NCI-H2227 treated with DMSO at 0.1 percent for 48 hours (cell line): ENCODE measurements at places on chromosomes 4 and X.

GRCh38 chr4:46886711-46887110 lies 22.3 kb downstream of the COX7B2 start:
- DNase-seq = no peak

DNA sequence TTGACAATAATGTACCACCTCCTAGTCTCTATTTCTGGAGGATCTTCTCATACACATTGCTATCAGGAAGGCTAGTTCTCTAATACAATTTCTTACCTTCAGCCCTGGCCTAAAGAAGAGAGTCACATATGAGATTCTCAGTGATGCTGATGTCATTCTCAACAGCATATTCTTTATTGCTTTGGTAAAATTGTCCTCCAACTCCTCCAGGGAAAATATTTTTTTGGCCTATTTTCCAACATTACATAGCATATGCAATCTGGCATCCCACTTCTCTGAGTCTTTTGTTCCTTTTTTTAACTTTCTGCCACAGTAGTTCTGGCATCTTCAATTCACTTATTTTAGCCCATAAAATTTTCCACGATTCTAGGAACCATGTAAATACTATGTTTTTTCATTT lies 2363.1 kb downstream of the ARAP2 start:
- DNase-seq = no peak

GRCh38 chrX:51641421-51642021 lies 22.8 kb upstream of the CENPVL3 start:
- DNase-seq = peak; percentile 55

DNA sequence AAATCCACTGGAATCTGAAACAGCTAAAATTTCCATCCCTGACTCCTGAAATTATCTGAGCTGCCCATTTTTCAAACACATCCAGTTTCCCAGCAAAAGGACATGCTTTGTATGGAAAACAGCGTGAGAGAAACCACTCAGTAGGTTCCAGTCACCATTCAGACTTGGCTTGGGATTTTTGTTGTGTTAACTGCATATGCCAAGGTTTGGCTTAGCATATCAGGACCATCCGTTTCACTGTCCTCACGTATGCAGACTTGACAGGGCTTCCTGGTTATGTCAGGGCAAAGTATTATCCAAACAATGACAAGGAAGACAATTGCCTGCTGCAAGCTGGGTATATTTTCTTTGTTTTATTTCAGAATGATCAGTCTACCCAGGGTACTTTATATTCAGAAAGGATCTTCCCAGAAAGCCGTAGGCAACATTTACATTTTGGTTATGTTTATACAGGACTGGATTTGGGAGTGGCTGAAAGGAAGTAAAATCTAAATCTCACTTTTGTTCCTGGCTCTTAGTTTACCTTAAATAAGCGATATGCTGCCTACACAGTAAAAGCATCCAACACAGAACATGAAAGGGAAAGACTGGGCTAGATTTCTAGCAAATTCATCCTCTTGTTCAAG lies 41.3 kb upstream of the CCKAR start:
- no peak for DNase-seq

- no peak for DNase-seq
These were observed 154.5 kb upstream of the GALNT7 start for GRCh38 chr4:173014113-173014558.

- DNase-seq = no peak
These were observed 32.4 kb downstream of the PPARGC1A start for GRCh38 chr4:23857367-23857959.

GRCh38 chrX:17590892-17591740 lies 146.2 kb upstream of the SCML1 start:
- peak; percentile 51 for DNase-seq

DNA sequence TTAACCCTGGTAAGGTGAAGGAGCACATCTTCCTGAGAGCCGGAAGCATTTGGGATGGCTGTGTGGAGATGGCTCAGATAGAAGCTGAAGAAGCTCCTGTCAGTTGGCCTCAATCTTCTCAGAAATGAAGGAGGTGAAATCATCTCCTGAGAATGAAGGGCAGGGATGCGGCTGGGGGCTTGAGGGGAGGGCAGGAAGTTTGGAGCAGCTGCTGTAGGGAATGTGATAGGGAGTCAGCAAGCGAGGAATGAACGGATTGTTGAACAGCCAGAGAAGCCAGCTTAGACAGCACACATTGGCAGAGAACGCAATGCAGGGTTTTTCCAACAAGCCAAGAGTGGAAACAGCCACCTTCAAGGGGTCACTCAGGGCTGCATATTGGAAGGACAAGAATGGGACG lies 10.0 kb downstream of the KCNE5 start:
- DNase-seq = no peak

DNA sequence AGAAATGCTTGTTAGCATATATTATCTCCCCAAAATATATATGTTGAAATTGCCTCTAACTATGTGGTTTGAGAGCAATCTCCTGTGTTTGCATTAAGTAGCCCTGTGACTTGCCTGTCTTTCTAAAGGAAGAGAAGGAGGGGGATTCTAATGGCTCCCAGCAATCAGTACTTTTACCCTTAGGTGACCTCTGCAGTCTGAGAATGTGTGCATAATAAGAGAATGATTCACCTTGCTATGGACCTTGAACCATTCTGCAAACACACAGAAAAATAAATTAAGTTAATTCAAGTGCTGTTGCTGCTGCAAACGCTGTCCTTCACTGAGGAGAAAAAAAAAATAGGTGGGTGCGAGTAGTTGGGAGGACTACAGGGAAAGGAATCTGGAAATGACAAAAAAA lies 322.2 kb downstream of the IQCM start:
- DNase-seq = no peak

DNA sequence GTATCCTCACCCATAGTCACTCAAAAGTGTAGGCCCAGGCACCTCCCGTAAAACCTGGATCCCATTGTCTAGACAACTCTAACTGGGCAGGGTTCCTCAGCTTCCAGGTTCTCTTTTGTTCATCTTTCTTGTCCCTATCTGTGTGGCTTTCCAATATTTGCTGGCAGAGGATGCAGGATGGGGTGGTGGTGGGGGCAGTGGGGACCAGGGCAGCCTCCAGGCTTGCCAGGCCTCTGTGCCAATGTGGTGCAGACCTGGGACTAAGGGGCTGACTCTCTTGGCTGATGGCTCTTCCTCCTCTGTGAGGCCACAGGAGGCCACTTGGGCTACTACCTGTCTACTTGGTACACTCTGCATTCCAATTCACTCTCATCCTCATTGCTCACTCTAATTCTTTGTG lies 76.4 kb downstream of the NBDY start:
- no peak for DNase-seq

- DNase-seq = no peak
These were observed 226.2 kb downstream of the ARHGAP10 start for GRCh38 chr4:147958057-147958456.

GRCh38 chrX:3648084-3648483 lies 65.4 kb downstream of the PRKX start:
- no peak for DNase-seq

- DNase-seq = no peak
These were observed 10.5 kb upstream of the PGM2 start for GRCh38 chr4:37816006-37816405.

GRCh38 chr4:5796976-5797375 lies 86.0 kb downstream of the EVC start:
- DNase-seq = no peak

GRCh38 chr4:16669036-16669435 lies 229.4 kb downstream of the LDB2 start:
- no peak for DNase-seq

DNA sequence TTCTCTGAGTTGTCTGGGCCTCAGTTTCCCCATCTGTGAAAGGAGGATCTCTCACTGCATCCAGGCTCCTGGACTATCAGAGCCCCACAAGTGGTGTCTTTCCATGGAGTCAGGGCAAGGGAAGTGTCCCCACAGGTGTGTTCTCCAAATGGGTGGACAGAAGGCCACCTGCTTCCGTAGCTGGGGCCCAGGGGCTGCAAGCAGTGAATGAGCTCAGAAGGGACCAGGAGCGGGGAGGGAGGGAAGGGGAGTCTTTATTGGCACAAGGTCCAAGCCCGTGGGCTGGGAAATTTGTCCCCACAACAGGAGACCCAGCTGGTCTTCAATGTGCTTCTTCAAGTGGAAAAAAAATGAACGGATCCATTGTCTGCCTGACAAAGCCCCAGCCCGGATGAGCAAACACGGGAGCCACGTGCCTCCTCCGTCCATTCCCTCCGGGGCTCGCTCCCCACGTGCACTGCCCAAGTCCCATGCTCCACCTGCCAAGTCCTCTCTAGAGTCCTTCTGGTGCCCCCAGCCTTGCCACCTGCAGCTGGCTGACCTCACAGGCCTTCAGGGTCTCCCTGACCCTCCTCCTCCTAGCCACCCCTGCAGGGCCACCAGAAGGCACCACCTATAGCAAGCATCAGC lies 72.0 kb downstream of the JAKMIP1 start:
- DNase-seq = no peak

- no peak for DNase-seq
These were observed 9.1 kb downstream of the IGFBP7 start for GRCh38 chr4:57100979-57101651.

- no peak for DNase-seq
These were observed 624.6 kb upstream of the TECRL start for GRCh38 chr4:65033899-65034298.

GRCh38 chr4:76984788-76985211 lies 35.2 kb downstream of the SEPTIN11 start:
- no peak for DNase-seq

DNA sequence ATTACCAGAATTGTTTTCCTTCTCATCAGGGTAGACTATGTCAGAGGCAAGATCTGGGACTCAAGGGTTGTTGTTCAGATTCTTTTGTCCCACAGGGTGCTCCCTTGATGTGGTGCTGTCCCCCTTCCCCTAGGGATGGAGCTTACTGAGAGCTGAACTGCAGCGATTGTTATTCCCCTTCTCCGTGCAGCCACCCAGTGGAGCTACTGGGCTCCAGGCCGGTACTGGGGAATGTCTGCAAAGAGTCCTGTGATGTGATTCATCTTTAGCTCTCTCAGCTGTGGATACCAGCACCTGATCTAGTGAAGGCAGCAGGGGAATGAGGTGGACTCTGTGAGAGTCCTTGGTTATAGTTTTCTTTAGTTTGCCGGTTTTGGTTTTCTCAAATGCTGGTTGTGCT lies 247.4 kb upstream of the HAND2 start:
- no peak for DNase-seq

GRCh38 chr4:36363024-36363423 lies 81.6 kb downstream of the DTHD1 start:
- DNase-seq = no peak

GRCh38 chr4:40506066-40506465 lies 123.6 kb downstream of the RBM47 start:
- DNase-seq = no peak
